Stimulated activated CD8-positive, alpha-beta memory T cell treated with anti-CD3 and anti-CD28 coated beads, Interleukin-7, amount 100 ng/mL, for 24 hours (primary cell): ENCODE measurements at places on chromosomes 2 and 18.

DNA sequence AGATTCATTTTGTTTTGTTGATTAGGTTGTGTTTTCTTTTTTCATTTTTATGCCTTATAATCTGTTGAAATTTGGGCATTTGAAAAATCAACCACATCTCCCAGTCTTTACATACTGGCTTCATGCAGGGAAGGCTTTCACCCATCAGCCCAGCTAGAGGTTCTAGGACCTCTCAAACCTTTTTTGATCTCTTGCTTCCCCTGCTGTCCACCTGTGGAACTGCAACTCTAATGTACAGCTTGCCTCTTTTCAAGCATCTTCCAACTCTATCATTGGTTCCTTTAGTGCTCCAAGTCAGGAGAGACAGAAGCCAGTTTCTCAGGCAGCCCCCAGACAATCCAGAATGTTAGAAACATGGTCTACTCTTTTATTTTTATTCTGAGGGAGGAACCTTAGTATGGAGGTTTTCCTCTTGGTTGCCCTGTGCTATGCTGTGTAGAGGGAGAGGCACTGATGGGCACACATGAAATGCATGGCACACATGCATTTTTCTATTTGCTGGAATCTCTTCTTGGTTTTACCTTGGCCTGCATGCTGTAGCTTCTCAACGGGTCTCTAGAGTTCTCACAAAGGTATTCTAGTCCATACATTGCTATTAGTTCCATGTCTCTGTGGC lies 107.2 kb upstream of the L3MBTL4 start:
- DNase-seq: no peak

DNA sequence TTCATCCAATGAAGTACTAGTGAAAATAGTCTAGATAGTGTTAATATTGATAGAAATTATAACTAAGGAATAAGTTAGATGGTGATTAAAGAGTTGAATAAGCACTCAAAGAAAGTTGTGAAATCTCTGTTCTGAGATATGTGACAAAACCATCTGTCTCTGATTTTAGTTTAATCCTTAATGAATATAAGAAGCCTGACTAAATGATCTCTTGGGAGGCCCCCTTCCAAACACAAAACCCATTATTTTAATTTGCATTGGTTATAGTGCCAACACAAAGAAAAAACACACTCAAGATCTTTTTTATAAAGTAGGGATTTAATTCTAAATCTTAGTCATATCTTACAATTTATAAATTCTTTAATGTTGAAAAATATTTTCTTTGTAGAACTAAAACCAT lies 34.0 kb downstream of the SCN2A start:
- DNase-seq: no peak

- DNase-seq: no peak
These were observed 119.0 kb upstream of the KLHL14 start for GRCh38 chr18:32891797-32892196.

GRCh38 chr18:31356025-31356424 lies 20.6 kb upstream of the DSG4 start:
- DNase-seq: no peak

GRCh38 chr18:21912339-21913239 lies 172.0 kb downstream of the MIB1 start:
- DNase-seq: no peak

GRCh38 chr2:77831898-77832297 lies 309.7 kb upstream of the LRRTM4 start:
- no peak for DNase-seq

DNA sequence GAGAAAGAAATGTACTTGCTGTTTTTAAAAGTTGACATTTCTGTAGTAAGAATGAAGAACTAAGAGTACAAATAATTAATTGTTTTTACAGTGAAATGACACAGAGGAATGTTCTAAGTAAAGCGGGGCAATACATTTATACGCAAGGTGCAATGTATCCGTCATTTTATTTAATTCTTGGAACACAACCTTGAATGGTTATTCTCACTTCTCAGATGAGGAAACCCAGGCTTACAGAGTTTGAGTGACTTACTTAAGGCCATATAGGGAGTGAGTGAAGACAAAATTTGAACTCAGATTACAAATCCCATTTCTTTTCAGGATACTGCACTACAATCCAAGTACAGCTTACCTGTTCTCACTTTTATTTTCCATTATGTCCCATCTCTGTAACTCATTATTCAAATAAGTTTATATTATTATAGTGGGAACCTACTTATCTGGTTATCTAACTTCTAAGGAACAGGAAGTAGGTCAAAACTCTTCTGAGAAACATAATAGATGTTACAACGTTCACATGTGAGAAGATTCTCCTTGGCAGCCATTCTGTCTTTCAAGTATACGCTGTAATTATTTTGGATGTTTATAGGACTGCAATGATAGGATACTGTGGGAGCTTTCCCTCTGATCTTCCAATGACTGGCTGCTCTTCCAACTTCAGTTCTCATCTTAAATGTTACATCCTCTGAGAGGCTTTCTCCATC lies 12.3 kb upstream of the STK17B start:
- DNase-seq: no peak

DNA sequence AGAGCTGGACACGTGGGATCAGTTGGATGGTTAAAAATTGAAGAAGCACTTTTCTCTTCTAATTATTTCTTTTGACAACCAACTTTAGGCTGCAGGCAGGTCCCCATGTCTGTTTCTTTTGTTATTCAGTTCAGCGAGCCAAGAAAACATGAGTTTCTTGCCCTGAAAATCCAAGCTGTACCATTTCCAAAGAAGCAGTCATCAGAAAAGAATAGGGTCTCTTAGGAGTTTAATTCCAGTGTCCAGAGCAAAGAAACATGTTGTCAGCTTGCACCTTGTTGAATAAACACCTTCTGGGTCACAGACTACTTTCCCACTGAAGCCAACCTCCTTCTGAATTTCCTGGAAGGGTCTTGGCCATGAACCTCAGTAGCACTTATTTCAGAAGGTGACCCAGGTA lies 170.5 kb upstream of the COPS8 start:
- DNase-seq: no peak

- DNase-seq: no peak
These were observed 1.3 kb downstream of the HSPD1 start for GRCh38 chr2:197498235-197498936.

GRCh38 chr2:7956126-7956689 lies 725.6 kb upstream of the ID2 start:
- DNase-seq: no peak

DNA sequence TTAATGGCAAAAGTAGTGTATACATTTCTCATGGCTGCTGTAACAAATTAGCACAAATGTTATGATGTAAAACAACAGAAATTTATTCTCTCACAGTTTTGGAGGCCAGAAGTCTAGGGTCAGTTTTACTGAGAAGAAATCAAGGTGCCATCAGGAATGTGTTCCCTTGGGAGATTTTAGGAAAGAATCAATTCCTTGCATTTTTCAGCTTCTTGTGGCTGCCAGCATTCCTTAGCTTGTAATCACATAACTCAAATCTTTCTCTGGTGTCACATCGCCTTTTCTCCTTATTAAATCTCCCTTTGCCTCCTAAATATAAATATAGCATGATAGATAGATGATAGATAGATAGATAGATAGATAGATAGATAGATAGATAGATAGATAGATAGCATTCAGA lies 307.0 kb upstream of the REG3G start:
- DNase-seq: no peak

DNA sequence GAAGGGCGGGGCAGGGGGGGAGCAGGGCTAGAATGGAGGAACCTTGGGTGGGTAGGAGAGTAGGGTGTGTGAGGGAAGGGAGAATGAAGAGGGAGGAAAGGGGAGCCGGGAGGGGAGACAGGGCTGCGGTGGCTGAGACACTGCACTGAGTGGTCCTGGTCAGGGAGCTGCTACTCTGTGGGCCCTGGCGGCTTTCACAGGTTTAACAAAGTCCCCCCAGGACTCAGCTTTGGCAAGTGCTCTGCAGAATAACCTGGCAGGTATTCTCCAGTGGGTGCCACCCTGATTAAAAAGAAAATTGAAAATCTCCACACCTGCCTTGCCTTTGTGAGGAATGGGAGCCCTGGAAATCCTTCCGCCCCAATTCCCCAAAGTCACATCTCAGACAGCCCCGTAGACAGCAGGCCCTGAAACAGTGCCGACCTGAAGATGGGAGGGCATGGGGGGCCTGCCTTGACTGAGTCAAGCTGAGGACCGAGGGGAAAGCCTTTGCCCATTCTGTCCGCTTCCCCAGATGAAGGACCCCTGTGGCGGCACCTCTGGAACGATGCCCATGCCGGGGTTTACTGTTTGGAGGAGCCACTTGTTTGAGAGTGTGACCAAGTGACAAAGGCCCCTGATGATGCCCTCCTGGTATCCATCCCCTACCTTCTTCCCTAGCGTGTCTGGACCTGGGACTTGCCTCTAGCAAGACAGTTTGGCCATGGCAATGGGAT lies 43.6 kb upstream of the OTOS start:
- DNase-seq: no peak

GRCh38 chr2:216539791-216540241 lies 41.2 kb downstream of the RPL37A start:
- no peak for DNase-seq

DNA sequence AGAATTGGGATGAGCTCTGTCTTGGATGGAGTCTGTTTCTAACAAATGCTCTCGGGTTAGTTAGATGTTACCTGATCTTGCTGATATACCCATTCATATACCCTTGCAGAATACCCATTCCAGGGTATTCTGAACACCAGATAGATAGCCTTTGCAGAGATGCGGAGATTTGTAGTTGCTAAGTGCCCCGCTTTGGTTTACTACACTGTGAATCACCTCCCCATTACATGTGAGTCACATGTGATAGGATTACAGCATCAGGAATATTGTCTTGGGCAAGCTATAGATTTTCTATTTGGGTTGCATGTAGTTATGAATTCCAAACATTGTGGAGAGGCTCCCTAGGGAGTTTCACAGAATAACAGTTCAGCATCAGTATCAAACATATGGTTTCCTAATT lies 3.8 kb downstream of the VSNL1 start:
- no peak for DNase-seq

- DNase-seq: no peak
These were observed at the start of gene TCF7L1 for GRCh38 chr2:85132834-85133637. Gene TCF7L1, plus strand, starts transcription at chr2:85133392. Its CDS starts 293 bp downstream, at chr2:85133685.

DNA sequence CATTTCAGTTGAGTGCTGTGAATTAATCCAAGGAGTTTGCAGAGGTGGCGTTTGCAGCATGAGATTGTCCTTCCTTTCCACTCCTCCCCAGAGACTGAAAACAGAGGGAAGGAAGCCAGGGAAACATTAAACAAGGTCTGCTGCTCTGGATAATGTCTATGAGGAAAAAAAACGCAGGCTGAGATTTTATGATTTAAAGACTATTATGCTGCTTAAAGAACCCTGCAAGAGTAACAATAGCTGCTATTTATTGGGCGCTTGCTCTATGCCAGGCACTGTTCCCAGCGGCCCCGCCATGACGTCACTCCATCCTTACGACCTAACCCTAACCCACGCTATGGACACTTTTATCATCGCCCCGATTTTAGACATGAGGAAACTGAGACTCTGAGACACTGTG lies 222.4 kb downstream of the BCL2 start:
- no peak for DNase-seq

DNA sequence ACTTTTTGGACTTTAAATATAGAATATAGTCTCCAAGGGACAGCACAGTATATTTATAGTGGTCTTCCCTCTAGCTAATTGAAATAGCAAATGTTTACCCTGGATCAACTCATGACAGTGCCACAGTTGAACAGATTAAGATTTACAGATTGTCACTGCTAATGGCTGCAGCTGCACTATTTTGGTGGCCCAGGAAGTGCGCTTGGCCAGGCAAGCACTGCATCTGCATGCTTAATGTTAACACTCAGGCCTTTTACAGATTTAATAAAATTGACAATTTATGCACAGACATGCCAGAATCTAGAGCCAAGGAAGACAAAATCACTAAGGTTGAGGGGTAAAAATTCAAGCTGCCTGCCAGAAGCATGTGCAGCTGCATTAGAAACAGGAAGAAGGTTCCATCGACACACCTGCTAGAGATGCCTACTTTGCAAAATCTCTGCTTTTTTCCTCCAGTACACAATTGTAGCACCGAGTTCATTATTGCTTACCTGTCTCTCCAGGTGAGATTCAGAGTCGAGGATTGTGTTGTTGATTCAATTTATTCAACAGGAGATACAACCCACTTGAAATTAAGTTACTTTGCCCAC lies 1042.3 kb upstream of the NRXN1 start:
- no peak for DNase-seq

DNA sequence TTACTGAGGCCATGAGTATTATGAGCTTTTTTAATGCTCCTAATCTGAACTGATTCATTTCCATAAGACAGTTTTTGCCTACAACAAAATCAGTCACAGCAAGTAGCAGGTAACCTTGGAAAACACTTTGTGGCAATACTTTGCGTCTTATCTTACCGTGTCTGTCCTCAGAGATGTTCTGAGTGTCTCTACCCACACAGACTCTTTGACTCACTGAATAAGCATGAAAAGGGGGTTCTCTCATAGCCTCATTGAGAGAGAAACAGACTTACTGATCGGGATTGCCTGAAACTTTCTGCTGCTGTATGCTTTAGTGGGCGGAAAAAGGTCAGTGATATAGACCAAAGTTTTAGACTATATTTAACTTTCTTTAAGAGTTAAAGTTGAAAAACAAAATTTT lies 92.6 kb downstream of the MYL12B start:
- no peak for DNase-seq

DNA sequence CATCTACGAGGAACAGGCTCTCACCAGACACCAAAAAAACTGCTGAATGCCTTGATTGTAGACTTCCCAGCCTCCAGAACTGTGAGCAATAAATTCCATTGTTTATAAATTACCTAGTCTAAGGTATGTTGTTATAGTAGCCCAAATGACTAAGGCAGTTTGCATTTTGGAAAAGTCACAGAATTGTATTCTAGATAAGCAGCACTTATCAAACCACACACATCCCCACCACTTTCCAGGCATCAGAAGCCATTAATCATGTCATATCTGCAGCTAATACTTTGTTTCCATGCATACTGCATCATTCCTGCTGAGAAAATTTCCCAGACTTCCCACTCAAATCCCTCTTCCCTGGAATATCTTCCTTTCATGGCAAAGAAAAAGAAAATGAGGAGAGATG lies 187.2 kb downstream of the INO80D start:
- no peak for DNase-seq

DNA sequence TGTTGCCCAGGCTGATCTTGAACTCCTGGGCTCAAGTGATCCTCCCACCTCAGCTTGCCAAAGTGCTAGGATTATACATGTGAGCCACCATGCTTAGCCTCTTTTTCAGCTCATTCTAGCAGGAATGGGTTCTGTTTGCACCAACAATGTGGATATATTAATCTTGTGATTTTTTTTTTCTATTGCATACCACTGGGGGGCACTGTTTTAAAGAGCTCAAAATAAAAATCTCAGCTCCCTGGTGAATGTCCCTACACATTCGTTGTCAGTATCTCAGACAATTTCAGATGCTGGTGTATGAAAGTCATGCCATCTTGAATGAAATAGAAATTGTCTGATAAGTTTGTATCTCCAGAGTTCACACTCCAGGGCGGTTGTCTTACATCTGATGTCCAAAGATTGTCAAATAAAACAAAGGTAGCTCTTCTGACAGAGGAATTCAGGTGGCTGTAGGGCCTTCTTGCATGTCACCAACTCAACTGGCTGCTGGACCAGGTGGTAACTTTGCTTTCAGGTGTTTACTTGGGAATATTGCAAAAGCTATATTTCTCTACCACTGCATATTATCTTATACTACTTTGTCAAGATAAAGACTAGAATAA lies 3.1 kb upstream of the MATN3 start:
- no peak for DNase-seq
